NCI-H2107 (cell line): ENCODE measurements at places on chromosomes 5 and 9.

GRCh38 chr9:133165452-133165730, 1.7 kb upstream of the GBGT1 start:
- no peak for DNase-seq

DNA sequence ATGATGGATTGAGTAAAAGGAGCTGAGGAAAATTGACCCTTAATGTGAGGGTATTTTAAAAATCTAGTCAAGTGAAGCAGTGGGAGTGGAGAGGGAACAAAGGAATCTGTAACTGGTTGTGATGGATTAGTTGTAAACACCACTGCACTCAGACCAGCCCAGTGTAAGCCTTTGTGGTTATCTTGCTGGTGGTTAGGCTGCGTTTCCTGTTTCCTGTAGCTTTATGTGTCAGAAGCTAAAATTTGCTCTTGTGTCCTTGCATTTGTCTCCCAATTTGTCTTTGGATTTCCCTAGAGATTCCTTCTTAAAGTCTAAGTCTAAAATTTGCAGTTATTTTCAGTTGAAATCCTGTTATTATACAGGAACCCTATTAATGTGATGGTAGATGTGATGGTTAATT, 6.3 kb downstream of the IFNA21 start:
- DNase-seq = no peak

DNA sequence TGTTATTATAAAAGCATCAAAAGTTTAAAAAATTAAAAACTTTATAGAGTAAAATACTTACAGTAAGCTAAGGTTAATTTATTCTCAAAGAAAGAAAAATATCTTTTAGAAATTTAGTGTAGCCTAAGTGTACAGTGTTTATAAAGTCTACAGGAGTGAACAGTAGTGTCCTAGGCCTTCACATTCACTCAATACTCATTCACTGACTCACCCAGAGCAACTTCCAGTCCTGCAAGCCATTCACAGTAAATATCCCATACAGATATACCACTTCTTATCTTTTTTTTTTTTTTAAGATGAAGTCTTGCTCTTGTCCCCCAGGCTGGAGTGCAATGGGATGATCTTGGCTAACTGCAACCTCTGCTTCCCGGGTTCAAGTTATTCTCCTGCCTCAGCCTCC, 73.1 kb upstream of the FST start:
- DNase-seq = no peak

- DNase-seq = no peak
Measured at GRCh38 chr9:8237096-8237495, 437.5 kb upstream of the DMAC1 start.

- DNase-seq = no peak
Measured at GRCh38 chr5:168020542-168021294, 270.7 kb upstream of the WWC1 start.

- DNase-seq = no peak
Measured at GRCh38 chr5:35794328-35794619, 62.4 kb upstream of the IL7R start.
